ENCODE measurements at places on chromosomes 13 and 19. TPM values are rescaled to one million over a fixed set of nuclear protein-coding genes. Genes with fewer than 3 reads are reported as not detected.
A peak's percentile ranks its signal among the peaks of the same experiment; 100 is the strongest.

- DNase-seq, result no peak
Measured at GRCh38 chr13:112703449-112704284, 13.8 kb downstream of the ATP11A start.

DNA sequence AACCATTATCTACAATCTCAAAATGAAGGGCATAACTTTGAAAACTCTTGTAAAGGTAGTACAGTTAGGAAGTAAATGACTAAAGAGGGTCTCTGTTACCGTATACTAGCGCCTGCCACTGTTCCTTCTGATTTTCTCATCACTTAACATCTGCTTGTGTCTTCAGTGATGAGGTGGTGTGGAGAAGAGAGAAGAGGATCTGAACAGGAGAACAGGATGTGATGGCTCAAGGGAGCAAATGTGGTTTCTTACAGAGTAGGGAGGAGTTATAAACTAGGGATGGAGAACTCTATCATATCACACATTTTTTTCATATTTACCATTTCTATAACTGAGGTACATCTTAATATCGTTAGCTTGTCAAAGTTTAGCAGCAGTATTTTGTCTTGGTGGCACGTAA, 1.1 kb downstream of the KCTD4 start:
- DNase-seq, result peak; percentile 68

DNA sequence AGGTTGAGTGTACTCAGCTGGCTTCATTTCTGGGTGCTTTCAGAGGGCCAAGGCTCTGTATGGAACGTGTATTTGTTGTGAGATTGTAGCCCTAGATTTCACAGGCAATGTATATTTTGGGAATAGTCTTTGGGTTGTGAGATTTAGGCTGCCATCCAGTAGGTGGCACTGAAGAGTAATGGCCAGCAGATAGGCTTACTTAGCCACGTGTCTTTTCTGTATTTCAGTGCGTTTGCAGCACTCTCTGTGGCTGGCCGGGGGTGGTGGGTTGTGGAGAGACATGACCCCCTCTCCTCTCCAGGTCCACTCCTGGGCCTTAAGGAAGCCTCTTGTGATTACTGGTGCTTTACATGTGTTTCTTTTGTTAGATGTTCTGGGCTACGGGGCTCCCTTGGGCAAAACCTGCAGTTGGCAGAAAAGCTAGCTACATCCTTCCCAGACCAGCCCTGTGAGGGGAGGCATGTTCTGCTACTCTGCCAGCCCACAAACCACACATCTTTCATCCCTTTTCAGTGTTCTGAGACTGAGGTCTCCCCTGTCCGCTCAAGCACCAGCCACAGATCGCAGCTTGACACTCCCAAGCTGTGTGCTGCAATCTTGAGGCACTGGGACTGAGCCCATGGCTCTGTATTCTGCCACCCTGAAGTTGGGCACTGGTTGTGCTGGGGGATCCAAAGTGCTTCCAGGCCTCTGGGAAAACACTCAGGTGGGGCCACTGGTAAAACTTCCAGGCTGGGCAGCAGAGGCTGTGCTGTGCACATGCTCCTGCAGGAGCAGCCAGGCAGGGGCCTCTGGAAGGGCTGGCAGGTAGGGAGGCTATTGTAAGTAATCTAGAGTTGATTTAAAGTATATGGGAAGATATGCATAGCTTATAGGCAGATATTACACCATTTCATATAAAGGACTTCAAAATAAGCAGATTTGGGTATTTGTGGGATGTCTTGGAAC, 1096.8 kb upstream of the PCDH20 start:
- DNase-seq, result no peak

DNA sequence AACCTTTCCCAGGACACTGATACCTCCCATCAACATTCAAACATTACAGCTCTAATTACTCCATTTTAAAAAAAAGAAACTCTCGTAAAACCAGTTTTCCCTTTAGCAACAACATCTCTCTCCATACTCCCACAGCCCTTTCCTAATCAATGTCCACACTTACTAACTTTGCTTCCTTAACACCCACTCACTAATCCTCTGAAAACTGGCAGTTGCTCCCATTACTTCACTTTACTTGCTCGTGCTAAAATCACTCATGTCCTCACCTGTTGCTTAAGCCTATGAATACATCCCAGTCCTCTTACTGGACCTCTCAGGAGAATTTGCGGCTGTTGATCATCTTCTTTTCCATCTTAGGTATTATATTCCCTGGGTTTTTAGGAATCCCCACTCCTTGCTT, 44.8 kb downstream of the RBM26 start:
- DNase-seq, result no peak

Gene ZNF610
- 1.8 TPM for total RNA-seq

DNA sequence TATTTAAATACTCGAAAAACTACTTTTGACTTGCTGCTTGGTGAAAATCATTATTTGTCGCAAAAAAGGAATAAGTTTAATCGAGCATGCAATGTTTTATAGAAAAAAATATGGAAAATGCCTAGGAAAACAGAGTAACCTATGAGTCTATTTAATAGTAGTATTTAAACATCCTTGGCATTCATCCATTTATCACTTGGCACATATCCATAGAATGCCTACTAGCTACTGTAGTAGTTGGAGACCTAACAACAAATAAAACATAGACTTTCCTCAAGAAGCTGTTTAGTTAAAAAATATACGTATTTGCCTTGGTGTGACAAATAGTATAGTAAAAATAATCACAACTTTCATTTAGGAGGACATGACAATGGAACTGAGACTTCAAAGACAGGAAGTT, 302.1 kb downstream of the DIAPH3 start:
- DNase-seq, result no peak

DNA sequence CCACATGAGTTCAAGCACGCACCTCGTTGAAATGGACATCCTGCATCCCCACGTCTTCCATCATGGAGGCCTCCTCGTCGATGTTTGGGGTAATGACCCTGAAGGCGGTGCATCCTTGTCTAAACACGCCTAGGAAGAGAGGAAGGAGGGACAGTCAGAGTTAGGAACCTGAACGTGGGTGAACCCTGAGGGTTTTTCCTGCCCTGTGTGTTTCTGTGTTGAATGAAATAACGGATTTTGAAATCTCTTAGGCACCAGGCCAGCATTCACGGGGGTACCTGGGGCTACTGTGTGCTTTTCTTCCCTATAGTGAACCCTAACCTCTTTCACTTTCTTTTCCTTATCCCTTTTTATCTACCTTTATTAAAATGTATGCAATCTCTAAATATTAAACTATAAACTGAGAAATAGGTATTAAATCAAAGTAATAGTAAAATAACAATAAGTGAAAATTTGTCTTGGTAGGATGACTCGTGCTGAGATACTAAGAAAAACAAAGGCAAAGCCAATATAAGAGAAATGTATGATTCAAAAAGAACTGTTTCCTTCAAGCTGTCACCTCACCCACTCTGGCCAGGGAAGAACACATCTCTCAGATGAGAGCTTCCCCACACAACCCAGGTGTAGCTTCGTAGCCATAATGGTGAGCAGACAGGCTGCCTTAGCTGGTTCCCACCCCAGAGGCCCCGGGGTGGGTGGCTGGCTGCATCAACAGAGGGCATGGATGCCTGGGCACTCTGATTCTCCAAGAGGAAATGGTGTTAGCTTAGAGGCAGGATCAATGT, 72.1 kb upstream of the SLC15A1 start:
- no peak for DNase-seq

Gene CEACAM8
- not detected for total RNA-seq

DNA sequence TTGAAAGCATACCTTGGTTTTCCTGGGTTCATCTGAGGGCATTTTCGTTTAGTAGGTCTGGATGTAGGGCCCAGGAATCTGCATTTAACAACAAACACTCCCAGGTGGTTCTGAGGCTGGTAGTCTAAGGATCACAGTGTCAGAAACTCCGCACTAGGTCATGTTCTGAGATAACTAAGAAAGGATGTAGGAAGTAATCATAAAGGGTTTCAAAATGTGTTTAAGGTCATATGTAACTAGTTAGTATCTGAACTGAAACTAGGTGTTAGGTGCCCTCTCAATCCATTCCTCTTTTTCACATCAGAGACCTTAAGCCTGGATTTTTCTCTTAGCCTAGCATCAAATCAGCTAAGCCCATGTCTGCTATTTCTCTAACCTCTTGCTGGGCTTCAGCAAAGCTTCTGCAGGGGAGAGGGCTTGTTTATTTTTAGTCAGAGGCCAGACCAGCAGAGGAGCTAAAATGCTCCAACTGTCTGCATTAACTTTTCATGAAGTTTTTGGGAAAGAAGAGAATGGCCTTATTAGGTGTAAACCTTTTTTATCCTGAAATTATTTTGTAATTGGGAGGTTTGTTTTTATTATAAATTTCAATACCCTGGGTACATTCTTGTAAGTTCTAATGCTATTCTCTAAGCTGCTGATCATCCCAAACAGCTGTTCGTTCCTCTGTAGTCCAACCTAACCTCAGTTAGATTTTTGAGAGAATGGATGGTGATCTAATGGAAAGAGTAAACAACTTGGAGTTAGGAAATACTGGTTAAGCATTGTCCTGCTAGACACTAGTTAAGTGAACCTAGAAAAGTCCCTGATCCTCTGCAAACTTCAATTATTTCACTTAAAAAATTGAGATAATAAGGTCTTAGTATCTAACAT, 262.8 kb upstream of the RFC3 start:
- DNase-seq, result peak; percentile 57

DNA sequence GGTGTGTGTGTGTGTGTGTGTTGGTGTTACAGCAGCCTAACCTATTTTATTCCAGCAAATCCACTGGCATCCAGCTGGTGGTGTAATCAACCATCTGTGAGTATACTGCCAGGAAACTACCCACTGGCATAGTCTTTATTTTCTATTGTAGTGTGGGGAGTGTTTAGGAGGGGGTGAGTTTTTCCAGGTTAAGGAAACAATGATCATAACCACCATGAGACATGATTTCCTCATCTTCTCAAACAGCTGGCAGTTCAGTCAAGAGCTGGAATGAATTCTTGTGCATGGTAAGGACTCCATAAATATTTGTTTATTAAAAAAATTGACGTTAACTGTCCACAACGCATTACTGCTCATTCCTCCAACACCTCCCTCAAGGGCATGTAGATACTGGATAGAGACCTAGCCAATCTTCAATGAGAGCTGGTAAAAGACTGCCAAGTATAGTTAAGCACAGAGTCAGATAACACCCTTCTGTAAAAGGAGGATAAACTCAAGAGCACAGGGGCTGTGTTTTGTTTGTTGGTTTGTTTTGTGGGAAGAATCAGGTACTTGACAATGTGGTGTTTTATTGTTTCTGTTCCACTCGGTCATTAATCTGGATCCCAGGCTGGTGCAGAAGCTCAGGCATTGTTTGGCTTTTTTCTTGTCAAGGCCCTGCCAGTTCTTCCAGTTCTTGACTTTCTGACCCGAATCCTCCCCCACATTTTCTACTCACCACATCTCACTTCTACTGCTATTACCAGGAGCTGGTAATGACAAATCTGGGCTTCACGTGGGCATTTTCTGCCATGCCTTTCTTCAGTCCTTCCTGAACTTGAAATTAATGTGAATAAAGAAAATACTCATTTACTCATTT, 31.6 kb upstream of the SLC46A3 start:
- peak; percentile 83 for DNase-seq

DNA sequence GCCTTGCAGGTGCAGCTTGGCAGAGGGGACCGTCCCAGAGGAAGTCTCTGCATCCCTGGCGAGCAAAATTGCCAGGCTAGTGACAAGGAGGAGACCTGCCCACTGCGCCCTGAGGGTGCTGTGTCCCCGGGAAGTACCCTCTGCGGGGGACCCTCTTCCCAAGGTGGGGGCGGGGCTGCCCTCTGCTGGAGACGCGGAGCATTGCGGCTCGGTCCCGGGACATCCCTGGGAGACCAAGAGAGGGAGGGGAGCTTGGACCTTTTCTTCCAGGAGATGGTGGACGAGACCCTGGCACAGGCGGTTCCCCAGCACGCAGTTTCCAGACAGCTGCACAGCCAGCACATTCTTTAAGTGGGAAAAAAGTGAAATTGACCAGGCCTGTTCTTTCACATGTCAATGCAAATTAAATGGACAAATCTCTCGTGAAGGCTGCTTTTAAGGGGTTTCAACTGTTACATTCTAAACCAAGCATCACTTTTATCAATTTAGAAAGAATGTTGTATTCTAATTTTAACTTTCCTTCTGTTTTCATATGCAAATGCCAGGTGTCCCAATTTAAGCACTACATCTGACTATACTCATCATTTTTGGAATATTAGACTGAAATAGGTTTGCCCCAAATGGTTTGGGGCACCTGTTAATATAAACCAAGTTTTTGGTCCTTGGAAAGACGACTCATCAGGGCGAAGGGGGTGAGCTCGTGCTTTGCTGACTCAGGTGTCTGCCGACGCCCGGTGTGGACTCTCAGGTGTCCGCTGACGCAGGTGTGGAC, 60.7 kb downstream of the MCF2L start:
- DNase-seq, result no peak

DNA sequence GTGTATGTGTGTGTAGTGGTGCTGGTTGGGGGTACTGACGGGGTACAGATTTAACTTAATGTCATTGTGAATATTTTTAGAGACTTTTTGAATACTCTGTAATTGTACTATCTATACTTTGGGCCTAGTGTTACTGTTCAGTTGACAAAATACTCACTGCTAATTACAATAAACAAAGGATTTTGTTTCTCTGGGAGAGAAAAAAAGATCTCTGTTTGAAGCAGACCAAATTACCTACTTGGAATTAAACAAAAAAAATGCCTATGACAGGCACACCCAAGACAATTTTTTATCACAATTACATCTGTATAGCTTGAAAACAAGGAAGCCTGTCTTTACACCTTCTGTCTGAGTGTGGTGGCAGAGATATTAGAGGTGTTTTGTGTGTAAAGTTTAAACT, 45.1 kb downstream of the OLFM4 start:
- DNase-seq, result no peak

DNA sequence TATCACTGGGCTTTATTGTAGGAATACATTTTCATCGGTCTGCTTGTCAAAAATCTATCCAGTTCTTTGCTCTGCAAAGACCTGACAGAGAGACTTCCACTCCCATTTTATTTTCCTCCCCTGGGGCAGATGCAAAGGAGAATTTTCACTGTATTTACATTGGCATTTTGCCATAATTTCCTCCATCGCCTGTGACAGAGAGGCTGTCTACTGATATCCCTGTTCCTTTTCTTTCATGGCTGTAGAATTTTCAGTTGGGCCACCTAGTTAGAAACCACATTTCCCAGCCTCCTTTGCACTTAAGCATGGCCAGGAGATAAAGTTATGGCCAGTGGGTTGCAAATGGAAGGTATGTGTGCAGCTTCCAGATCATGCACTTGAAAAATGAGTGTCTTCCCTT, 89.3 kb downstream of the NUFIP1 start:
- DNase-seq, result no peak

Gene RAB20
- total RNA-seq, result 8.1 TPM

DNA sequence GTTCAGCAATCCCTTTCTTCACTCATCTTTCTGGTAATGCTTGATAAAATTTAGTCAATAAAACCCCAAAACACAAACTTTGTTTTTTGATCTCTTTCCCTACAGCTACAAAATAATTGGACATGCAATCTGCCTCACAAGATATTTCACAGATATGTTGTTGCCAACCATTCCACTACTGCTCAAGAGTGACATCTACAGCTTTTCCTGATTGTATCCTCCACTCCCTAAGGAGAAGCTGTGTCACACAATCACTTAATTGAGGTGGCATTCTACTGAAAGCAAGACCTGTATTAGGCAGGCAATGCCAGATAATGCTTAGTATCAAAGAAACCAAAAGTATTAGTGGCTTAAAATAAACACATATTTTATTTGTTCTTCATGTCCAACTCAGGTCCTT, 1646.2 kb upstream of the SPRY2 start:
- no peak for DNase-seq

Gene ZNF730
- 14.3 TPM for total RNA-seq
